ENCODE measurements at places on chromosomes 6 and 20.

GRCh38 chr6:169075915-169076654, 177.6 kb downstream of the THBS2 start:
- no peak for DNase-seq

GRCh38 chr6:136706430-136706829, 85.8 kb downstream of the MAP3K5 start:
- no peak for DNase-seq

- DNase-seq, result no peak
These were observed 34.7 kb downstream of the VEGFA start for GRCh38 chr6:43804550-43805223.

DNA sequence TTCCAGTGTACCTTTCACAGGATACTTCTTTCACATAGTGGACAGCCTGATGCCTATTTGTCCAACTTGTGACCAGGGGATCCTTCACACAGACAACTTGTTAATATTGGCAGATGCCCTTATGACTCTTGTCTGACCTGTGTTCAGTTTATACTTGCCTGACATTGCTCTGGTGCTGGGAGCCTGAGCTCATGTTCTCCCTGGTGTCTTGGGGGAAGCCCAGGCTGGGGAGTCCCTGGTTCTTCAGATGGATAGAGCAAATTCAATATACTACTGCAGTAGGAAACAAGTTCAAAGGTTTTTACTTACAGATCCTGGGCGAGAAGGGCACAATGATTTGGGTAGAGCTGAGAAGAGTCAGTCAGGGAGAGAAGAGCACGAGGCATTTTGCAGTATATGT, 76.1 kb downstream of the NKAIN2 start:
- no peak for DNase-seq

GRCh38 chr6:169157197-169158148, 96.2 kb downstream of the THBS2 start:
- no peak for DNase-seq

DNA sequence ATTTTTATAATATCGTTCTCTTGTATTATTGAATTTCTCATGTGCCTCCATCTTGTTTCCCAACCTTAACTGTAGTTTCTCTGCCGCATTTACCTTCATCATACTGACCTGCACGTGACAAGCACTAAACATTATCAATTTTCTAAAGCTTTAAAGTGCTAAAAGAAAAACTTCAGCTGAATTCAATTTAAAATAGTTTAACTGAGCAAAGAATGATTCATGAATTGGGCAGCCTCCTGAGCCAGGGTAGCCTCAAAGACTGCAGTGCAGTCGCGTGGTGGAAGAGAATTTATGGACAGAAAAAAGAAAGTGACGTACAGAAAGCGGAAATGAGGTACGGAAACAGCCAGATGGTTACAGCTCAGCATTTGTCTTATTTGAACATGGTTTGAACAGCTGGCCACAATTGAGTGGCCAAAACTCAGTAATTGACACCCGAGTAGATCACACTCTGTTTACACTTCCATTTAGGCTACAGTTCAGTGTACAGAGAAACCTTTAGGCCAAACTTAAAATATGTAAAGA, 4.2 kb upstream of the ZDHHC14 start:
- no peak for DNase-seq

DNA sequence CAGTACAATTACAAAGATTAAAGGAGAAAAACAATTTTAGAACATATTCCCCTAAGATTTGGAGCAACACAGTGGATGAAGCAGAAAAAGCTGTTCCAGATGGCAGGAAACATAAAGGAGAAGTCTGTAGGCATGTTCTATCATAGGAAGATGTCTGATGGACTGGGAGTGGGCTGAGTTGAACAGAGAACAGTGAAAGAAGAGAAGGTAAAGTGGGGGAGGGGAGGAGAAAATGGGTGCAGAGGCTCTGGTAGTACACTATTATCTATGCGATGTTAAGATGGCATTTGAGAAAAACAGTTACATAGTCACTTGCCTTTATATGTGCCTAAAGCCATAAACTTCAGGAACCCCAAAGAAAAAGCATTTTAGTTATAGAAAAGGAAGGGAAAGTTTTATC, 4.2 kb upstream of the PHIP start:
- DNase-seq, result no peak

- no peak for DNase-seq
These were observed 22.3 kb upstream of the PPARD start for GRCh38 chr6:35320031-35320410.

GRCh38 chr20:5135363-5136012, 8.7 kb downstream of the CDS2 start:
- no peak for DNase-seq

DNA sequence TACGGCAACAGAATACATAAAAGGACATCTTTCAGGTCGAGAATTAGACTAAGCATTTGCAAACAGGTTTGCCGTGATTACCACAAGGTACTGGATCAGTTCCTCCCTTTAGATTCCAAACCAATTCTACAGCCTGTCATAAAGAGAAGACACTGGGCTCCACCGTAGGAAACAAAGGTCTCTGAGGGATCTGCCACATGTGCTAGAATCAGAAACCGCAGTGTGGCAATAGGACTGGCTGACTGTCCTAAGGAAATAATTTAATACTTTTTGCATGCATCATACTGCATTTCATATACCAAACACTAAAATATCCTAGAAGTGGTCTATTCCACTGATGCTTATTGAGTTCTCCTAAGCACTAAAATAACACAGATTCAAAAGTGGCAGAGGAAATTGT, 59.2 kb downstream of the POPDC3 start:
- no peak for DNase-seq

- no peak for DNase-seq
These were observed 87.5 kb downstream of the SYNJ2 start for GRCh38 chr6:158068893-158069799.

DNA sequence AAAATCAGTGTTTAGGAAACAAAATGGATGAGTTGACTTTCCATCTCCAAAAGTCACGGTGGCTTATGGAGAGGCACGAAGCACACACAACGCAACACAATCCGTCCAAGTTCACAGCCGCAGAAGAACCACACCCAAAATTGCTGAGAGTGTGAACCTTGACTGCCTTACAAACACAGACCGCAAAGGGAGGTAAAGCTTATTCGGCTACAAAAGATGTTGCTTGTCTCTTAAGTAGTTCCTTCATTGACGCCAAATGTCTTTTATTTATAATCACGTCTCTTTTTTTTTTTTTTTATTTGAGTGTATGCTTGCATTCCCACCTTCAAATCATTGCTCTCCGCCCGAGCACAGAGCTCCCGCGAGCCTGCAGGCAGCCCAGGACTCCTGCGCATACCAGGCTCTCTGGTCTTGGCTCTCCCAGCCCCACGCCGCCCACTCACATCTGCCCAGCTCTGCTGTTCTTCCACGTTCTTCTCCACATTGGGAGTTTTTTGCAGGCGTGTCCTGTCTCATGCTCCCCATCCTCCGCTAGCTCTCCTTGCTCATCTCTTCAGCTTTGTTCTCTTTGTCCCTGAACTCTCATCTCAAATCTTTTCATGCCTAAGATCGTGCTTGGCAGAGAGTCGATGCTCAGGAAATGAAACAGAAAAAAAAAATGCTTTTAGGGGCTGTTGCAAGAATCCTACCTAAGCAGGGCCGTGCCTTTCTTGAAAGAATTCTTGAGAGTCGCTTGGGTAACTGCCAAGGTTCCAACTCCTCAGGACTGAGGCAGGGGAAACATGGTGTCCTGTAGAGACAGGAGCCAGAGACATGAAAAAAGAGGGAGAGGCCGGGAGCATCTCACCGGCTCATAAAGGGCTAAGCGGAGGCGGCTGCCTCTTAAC, 25.8 kb downstream of the LY86 start:
- no peak for DNase-seq

DNA sequence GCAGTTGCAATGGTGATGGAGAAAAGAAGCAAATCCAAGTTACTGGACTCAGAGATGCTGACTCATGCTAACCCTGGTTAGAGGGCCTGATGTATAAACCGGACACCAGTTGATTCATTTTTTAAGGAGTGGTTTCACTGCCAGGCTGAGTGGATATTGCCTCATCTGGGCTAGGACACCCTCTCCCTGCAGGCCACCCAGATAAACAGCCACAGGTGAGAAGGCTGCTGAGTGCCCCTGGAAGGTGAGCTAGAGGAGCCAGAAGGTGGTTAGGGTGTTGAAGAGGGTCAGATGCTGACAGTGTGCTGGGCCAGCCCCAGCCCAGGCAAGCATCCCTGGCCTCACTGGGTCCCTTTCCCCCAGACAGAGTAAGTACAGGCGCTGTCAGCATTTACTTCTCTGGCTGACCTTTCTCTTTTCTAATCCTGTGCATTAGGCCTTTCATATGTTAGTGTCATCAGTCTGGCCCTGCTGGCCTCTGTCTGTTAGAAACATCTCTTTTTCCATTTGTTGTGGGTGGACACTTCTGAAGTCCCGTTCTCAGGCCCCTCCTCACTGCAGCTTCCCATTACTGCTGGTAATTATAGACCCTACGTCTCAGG, 13.5 kb downstream of the EPB41L1 start:
- no peak for DNase-seq

- no peak for DNase-seq
These were observed 23.1 kb downstream of the USP45 start for GRCh38 chr6:99492092-99492491.

- DNase-seq, result no peak
These were observed 2.8 kb upstream of the FANCE start for GRCh38 chr6:35449287-35449881.

- no peak for DNase-seq
These were observed 404.2 kb upstream of the CITED2 start for GRCh38 chr6:139778688-139779087.

GRCh38 chr6:112289038-112289566, 34.7 kb upstream of the LAMA4 start:
- no peak for DNase-seq

DNA sequence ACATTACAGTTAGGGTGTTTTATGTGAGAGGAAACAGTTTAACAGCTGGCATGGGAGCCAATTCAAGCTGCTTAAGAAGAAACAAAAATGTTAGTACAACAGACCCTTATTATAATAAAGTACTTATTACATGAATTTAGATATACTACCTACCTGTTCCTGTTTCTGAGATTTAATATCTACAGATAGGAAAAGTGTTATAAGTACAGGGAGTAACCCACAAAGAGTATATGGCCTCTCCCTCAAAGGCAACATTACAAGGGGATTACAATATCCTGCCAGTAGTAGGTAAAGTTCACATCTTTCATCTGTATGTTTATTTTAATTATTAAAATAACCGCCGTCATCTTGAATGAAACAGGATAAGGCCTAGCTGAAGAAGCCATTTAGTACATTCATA, 1.8 kb upstream of the ME1 start:
- no peak for DNase-seq

DNA sequence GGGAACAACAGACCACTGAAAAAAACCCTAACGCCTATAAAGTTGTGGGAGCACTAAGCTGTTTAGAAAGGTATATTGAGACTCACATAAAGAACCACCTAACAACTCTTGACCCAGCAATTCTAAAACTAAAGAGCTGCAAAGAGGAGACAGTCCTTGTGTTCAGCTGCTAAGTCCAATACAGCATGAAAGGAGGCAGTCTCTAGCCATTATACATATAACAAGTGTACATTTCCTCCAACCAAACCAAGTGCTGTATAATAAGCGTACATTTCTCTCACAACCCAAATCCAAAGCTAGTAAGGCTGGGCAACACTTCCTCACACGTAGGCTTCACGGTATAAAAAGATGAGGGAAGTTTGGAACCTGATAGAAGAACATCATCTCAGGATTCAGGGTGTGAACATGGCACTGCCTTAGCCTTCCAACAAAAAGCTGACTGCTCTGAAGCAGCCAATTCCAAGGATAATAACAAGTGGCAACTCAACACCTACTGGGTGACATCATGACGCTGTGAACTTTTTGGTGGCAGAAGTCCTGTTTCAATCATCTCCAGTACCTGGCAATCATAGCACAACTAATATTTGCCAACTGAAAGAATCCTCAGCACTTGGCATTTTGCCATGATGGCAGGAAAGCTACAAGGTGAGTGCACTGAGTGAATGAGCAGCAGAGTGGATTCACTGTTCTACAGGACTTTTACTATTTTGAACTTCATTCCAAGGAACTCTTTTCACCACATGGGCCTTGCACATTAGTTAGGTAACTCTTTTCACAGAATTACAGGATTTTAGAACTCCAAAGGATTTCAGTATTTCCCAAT, 16.6 kb downstream of the TBC1D20 start:
- DNase-seq, result no peak

- DNase-seq, result no peak
These were observed 99.3 kb downstream of the ERMARD start for GRCh38 chr6:169850746-169851145.

- no peak for DNase-seq
These were observed 34.5 kb downstream of the ARFGEF2 start for GRCh38 chr20:48956052-48956451.

GRCh38 chr20:51659491-51660050, 108.6 kb downstream of the ATP9A start:
- DNase-seq, result no peak

- DNase-seq, result no peak
These were observed 81.2 kb downstream of the EZR start for GRCh38 chr6:158737710-158738615.

- no peak for DNase-seq
These were observed 51.7 kb downstream of the DTD1 start for GRCh38 chr20:18639501-18639979.

- DNase-seq, result no peak
These were observed 11.6 kb upstream of the NQO2 start for GRCh38 chr6:2988094-2988425.

- no peak for DNase-seq
These were observed 77.1 kb upstream of the EMILIN3 start for GRCh38 chr20:41443691-41444090.

DNA sequence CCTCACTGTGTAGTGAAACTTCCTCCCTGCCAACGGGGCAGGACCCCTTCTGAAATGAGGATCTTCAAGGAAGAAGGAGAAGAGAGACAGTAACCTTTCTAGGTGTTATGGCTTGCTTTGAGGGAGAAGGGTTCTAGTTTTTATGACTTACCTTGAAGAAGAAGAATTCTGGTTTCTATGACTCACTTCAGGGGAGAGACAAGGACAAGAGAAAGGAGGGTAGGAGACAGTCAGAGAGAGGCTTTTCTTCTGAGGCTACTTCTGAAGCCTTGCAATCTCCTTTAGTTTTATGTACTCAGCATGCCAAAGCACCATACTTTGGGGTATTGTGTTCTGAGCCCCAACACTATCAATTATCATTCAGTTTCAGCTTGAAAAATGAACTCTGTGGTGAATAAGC, 25.8 kb upstream of the IBTK start:
- no peak for DNase-seq

DNA sequence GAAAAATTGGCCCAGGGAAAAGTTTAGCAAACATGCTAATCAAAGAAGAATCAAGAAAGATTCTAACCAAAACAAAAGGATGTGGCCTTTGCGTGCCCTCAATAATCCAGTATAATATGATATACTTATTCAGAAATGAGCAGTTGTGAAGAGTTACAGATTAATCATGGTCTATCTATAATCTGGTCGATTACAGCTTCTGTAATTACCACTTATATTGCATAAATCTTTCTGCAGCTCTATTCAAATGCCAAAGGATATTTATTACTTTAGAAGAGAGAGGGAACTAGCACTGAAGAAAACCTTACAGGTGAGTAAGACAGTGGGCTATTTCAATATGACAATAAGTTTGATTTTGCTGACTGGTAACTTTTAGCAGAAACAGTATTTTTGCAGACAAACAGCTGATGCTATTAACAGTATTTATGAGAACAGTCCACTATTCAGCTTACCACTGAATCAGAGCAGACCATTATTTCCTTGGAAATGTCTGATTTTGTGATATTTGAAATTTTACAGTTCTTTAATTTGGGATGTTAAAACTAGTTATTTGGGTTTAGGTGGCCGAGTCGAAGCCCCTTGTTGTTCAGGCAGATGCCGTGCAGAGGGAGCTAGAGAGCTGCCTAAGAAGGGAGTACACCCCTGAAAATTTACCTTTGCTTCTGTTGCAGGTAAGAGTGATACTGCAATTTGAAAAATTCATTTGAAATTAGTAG, 92.2 kb downstream of the CEP57L1 start:
- peak; percentile 38 for DNase-seq
